Femur (tissue), 1 donor: ENCODE measurements at places on chromosomes 6 and 20.

DNA sequence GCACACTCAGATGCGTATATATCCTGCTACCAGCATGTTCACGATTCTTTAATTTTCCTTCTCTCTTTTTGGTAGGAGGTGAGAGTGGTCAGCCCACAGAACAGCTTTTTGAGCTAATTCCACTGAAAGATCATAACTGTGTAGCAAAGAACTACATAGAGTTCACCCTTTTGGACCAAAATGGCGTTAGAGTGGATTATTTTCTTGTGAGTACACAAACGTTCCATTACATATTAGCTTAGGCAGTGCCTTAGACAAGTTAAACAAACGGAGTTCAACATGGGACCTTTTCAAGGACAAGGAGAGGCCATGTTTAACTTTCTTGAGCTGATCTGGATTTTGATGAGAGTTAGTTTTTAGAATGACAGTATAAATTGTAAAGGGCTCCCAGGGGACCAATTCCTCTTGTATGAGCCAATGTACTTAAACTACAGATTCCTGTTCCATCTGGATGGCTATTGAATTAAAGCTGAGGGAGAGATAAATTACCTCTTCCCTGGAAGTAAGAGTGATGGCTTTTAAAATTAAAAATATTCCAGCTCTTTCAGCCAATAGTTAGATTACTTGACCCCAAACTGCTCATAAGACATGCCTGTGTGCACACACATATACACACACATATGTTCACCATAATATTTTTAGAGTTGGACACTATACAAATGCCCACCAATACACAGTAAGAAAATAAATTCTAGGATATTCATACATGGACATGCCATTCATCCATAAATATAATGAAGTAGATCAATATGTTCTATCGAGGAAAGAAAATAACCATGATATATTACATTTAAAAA, 25.6 kb upstream of the ARMH2 start:
- DNase-seq = no peak

DNA sequence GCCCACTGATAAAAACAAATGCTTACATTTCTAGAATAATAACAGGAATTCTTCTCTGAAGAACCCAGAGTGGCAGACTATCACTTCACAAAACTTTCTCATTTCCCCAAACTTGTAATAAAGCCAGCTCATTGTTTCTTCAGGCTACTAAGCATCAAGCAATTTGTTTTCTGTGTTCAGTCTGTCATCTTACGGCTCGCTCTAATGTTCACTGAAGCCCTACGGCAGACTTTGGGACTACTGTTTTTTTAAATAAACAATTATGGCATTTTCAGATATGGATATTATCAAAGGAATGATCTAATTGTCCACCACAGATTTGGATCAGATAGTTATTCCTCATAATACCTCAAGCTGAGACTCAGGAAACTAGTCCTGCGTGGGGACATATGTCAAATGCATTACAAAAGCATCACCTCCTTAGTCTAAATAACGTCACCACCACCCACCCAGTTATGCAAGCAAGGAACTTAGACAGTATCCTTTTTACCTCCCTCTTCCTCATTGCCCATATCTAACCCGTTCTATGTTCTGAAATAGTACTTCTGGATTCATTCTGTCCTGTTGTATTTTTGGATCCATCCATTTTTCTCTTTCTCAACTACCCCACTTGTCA, 415.1 kb downstream of the PLCB1 start:
- no peak for DNase-seq

DNA sequence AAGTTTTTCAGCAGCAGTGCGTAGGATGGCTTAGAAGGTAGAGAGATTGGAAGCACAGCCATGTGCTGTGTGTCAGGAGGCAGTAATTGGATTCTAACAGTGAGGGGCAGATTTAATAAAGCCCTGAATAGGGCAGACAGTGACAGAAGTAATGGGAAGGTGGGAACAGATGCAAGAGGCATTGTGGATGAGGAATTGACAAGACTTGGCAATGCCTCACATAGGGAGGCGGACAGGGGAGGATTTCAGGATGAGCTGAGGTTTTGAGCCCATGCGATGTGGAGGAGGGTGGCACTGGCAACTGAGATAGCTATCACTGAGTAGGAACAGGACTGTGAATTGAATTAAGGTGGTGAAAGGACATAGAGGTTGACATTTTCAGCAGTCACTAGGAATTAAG, 262.2 kb upstream of the FLRT3 start:
- no peak for DNase-seq

DNA sequence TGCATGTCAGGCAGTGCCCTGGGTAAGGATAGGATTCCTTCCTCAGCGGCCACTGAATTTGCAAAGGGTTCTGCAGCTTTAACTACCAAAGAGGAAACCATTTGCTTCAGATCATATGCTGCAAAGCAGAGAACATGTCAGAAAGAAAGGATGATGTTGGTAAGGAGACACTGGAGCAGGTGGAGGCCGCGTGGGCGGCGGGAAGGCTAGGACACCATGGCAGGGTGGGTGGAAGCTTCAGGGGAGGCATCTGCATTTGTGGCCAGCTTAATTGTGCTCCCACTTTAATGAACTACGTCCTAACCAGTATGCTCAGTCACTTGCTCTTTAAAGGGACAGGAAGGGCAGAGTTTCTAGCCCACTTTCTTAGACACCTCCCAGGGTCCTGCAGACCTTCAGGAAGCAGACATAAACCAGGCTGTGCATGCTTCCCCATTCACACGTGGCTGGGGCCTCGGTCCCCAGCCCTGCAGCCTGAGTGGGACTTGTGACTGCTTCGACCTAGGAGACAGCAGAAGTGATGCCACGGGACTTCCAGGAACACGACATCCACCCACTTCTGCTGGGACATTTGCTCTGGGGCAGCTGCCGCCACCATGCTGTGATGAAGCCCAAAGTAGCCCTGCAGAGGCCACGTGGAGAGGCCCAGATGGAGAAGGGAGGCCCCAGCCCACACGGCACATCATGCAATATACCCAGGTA, 76.1 kb downstream of the GINS1 start:
- DNase-seq = no peak

GRCh38 chr6:96570053-96570452, 7.1 kb downstream of the FHL5 start:
- no peak for DNase-seq

DNA sequence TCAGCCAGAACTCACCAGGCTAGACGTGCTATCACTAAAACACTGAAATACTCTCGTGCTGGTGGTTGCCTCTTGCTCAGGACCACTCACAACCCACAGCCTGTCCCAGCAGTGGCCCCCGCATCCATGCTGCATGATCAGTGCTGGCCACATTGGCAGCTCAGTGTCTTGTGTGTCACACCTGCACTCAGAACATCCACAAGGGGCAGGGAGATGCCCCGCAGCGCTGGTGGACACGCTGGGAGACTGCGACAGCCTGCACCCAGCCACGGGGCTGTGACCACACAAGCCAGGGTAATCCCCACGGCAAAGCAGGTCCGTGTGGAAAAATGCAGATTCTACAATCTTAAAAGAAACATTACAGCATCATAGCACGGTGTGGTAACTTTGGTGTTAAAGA, 23.9 kb upstream of the APMAP start:
- DNase-seq = peak; percentile 14

- DNase-seq = no peak
Observed at GRCh38 chr6:146258206-146258605, 229.3 kb downstream of the GRM1 start.

GRCh38 chr6:41573985-41574384, 27.8 kb downstream of the FOXP4 start:
- DNase-seq = no peak

DNA sequence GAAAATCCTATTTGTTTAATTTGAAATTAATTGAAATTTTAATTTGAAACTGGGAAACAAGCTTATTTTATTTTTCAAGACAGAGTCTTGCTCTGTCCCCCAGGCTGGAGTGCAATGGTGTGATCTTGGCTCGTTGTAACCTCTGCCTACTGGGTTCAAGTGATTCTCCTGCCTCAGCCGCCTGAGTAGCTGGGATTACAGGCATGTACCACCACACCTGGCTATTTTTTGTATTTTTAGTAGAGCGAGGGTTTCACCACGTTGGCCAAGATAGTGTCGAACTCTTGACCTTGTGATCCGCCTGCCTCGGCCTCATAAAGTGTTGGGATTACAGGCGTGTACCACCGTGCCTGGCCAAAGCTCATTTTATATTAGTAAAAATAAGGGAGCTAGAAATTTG, 4.2 kb downstream of the SRSF3 start:
- DNase-seq = no peak

DNA sequence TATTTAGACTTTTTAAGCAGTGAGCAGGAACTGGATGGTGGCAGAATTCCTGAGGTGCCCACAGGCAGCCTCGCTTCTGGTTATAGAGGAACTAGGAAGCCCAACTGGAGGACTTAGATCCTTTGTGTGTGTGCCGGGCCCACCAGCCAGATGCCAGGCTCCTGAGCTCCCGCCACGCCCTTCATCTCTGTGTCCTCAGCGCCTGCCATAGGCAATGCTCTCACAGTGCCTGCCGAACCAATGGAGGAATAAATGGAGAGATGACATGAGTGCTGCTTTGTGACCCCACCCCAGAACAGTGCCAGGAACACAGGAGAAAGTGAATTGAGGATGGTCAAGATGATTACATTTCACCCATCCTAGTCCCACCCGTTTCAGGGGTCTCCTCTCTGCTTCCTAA, 146.0 kb downstream of the UNC5CL start:
- DNase-seq = no peak

DNA sequence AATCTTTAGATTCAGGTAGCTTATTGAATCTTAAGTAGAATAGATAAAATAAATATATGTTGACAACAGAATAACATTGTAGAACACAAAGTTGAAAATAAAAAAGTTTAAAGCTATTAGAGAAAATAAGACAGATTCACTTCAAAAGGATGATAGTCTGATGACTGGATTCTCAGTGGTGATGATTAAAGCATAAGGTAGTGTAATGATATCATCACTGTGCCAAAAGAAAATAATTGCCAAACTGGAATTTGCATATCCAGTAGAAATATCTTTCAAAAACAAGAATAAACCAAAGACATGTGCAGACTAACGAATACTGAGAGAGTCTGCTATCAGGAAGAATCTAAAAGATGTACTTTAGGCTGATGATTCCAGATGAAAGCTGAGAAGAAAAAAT, 30.2 kb downstream of the ENPP1 start:
- no peak for DNase-seq

DNA sequence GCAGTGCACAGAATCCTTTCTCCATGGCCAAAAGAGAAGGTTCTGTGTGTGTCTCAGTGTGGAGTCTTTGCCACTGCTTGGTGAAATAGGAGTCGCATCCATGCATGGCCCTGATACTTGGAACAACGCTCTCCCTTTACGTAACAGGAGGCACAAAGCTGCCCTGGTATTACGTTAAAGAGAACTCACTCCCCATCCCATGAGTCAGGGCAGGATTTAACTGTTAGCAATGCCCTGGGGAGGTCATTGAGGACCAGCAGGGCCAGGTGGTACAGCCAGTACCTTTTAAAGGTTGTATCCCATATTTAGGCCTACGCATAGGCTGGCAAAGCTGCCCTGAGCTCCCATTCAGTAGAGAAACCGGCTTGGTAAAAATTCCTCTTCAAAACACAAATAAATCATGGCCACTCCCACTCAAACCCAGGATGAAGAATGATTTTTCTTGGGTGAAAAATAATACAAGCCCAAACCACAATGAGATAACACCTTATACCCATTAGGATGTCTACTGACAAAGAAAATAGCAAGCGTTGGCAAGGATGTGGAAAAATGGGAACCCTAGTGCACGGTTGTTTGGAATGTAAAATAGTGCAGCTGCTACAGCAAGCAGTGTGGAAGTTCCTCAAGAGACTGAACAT, 37.1 kb downstream of the MYLK4 start:
- no peak for DNase-seq

DNA sequence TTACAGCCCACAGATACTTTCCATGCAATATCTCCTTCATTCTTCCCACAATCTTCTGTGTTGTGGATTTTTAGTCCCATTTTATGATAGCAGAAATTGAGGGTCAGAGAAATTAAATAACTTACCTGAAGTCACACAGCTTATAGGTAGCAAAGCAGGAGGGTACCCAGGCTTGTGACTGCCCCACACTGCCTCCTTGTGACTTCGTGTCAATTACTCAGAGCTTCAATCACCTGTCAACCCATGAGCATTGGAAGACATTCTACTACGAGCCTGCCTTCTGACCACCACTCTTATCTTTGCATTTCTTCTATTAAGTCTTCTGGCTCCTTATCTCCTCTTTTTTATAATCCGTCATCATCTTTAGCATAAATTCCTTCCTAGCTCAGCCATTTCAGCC, 71.6 kb upstream of the NRSN1 start:
- DNase-seq = no peak

DNA sequence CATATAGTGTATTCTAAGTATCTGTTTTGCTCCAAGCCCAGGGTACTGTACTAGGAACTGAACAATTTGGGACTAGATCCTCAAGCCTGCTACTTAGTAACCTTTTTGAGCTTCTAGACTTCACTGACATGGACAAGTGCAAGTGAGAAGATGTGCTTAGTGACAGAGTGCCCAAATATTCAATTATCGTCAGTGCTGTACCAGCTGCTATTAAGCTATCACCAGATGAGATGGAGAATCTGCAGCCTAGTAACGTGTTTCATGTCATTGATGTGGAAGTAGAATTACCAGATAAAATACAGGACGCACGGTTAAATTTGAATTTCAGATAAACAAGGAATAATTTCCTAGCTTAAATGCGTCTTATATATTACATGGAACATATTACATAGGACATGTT, 218.3 kb downstream of the ARID1B start:
- DNase-seq = no peak

DNA sequence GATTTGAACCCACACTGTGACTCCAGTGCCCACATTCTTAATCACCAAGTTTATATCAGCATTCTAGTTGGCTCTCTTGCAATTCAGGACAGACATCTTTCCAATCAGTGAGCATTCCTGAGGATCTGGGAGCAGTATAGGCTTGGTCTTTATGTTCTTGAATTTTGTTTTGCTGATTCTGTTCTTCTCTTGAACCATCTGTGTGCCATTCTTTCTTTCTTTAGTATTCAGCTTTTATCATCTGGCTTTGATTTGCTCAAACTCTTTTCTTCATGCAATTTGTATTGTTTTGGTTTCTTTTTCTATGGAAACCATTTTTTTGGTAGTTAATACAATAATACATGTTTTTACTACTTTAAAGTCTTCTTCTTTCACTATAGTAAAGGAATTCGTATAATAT, 162.4 kb downstream of the CD109 start:
- DNase-seq = no peak

DNA sequence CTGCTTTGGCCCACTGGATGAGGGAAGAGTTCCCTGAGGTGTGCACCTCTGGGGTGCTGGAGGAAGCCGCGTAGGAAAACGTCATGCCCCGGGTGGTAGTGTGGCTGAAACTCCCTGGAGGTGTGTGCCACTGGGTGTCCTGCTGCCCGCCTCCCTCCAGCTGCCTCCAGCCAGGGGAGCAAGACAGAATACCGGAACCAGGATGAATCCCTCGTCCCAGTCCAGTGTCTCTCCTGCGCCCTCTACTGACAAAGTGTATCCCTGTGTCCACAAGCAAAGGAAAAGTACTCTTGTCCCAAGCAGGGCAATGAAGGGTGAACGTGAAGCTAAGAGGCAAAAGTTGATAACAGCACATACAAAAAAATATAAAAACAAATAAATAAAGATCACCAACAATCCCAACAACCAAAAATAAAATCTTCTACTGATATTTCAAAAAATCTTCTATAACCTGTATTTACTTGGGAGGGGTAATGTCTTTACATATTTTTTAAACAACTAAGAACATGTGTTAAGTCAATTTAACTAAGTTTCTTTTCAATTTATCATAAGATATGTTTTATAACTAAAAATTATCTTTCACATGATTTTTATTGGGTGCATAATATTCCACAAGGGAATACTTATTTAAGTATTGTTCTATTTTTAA, 437.6 kb downstream of the MAFB start:
- no peak for DNase-seq

- peak; percentile 77 for DNase-seq
Observed at GRCh38 chr20:1437235-1437904, 29.3 kb downstream of the NSFL1C start.
